ENCODE measurements at places on chromosomes 11 and 22.
A peak's percentile ranks its signal among the peaks of the same experiment; 100 is the strongest.

DNA sequence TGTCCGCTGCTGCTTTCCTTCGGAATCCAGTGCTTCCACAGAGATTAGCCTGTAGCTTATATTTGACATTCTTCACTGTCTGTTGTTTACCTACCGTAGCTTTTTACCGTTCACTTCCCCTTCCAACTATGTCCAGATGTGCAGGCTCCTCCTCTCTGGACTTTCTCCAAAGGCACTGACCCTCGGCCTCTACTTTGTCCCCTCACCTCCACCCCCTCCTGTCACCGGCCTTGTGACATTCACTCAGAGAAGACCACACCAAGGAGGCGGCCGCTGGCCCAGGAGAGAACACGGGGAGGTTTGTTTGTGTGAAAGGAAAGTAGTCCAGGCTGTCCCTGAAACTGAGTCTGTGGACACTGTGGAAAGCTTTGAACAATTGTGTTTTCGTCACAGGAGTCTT lies 15.4 kb upstream of the ST14 start:
- no peak for DNase-seq

- DNase-seq: no peak
Measured at GRCh38 chr11:75023446-75024067, 34.8 kb downstream of the NEU3 start.

DNA sequence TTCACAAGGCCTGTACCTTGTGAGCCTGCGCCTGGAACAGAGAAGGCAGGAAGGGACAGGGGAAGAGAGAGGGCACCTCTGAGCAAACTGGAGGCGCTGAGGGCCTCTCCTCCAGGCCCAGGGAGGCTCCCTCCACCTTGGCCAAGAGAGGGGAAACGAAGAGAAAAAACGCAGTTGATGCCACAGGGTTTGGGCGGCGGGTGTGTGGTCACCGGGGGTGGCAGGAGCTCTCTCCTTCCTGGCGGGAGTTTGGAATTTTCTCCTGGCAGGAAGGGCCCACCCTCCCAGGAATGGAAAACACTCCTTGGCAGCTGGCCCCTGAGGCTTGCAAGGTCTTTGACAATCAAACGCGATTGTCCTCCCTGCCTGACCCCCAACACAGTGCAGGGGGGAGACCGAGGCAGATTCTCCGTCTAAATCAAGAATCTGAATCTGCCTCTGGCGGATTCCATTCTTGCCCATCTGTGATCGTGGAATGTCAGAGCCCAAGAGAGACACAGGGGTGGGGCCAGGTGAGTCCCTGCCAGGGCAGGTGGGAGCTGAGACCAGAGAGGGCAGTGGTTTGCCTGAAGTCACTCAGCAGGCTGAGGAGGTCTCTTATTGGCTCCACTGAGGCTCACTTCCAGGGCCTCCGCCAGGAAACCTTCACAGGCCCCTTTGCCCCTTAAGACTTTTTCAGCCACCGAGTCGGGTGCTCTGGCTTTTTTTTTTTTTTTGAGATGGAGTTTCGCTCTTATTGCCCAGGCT lies 21.0 kb downstream of the RPL3 start:
- DNase-seq: no peak

GRCh38 chr22:20421507-20421874 lies 16.1 kb downstream of the SCARF2 start:
- no peak for DNase-seq

DNA sequence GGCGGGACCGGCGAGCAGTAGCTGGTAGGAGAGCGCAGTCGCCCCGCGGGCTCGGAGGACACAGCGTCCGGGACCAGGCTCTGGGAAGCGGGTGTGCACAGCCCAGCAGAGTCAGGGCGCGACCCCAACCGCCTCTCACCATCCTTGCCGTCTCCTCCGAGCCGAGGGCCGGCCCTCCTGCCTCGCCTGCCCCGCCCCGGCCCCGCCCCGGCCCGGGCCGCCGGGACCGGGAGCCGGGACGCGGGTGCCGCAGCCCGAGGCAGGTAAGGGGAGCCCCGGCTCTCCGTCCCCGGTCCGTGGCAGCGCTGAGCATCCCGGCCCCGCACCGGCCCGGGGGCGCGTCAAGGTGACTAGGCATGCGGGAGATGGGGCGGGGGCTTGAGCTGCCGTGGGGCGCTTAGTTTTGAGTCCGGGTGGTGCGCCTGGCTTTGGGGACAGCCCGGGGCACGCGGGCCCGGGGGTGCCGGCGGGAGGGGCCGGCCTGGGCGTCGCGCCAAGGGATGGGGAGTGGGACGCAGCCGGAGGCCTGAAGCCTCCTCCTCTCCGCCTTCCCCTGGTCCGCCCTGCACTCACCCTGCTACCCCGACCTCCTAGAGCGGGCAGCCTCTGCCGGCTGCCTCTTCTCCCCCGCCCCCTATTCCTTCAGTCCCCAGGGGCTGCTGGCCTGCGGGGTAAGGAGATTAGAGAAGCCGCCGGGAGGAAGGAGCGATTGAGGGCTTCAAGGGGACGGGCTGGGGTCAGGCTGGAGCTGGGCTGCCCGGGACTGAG lies at the start of gene ABCG4:
ABCG4 (plus strand) TSS at position 35 of the 768 bp plus-strand sequence. CDS start 914 bp downstream, outside the sequence.
- peak; percentile 48 for DNase-seq

- DNase-seq: no peak
Measured at GRCh38 chr11:132610216-132610615, 922.1 kb downstream of the OPCML start.
